MCF 10A (cell line): ENCODE measurements at places on chromosomes 12 and 14.

DNA sequence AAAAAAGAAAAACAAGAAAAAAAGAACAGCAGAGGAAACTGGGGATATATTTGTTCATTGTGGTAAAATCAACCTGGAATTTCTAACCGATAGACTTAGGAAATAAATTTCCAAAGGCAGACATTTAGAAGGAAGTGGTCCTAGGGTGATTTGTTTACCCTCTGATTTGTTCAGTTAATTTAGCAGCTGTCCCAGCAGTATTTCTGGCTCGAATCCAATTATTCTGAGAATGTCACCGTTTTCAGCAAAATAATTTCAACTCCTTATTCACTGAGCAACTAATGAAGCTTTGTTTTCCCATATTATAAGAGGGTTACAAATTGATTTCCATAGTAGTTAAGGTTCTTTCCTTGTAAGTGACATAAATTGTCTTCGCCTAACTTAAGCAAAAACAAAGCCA, 285.2 kb upstream of the SYT10 start:
- no peak for DNase-seq
- H3K36me3 ChIP-seq: no peaks in the 10 kb centered on the region
- no peak overlapping the region for H3K4me3 ChIP-seq
- H3K27me3 ChIP-seq: no peaks in the 10 kb centered on the region

- H3K27me3 ChIP-seq: no peaks in the 10 kb centered on the region
- no peak overlapping the region for H3K27ac ChIP-seq
- H3K4me3 ChIP-seq: no peak overlapping the region
- H3K36me3 ChIP-seq: no peaks in the 10 kb centered on the region
- no peak for DNase-seq
Measured at GRCh38 chr14:89228921-89229639, 188.0 kb downstream of the FOXN3 start.

- no peaks in the 10 kb centered on the region for H3K27me3 ChIP-seq
- DNase-seq: peak; percentile 18
Measured at GRCh38 chr12:119695034-119695433, 27.1 kb downstream of the PRKAB1 start.

DNA sequence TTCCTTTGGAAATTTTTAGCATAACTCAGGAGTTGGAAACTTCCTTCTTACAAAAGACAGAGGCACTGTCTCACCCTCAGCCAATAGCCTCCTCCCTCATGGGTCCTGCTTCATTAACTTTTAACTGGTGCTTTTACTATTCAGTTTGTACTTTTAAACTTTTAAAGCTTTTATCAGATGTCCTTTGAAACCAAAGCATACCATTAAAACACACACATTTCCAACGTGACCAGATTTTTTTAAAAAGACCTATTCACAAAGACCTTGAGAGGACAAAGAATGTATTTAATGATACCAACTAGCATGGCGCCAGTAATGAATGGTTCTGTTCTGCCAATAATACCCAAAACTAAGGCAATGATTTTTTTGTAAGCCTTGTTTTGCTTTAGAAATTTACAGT, 173.6 kb upstream of the EEA1 start:
- DNase-seq: no peak
- H3K4me1 ChIP-seq: no peaks in the 10 kb centered on the region
- no peaks in the 10 kb centered on the region for H3K36me3 ChIP-seq
- no peak overlapping the region for H3K27ac ChIP-seq
- H3K4me3 ChIP-seq: no peak overlapping the region
- H3K27me3 ChIP-seq: no peaks in the 10 kb centered on the region

GRCh38 chr12:49843411-49843810, 505 bp upstream of the BCDIN3D start:
- H3K4me1 ChIP-seq: peaks cover 13% of the 10 kb centered on the region
- H3K36me3 ChIP-seq: peaks cover 3% of the 10 kb centered on the region
- DNase-seq: no peak
- H3K27me3 ChIP-seq: peaks cover 4% of the 10 kb centered on the region

DNA sequence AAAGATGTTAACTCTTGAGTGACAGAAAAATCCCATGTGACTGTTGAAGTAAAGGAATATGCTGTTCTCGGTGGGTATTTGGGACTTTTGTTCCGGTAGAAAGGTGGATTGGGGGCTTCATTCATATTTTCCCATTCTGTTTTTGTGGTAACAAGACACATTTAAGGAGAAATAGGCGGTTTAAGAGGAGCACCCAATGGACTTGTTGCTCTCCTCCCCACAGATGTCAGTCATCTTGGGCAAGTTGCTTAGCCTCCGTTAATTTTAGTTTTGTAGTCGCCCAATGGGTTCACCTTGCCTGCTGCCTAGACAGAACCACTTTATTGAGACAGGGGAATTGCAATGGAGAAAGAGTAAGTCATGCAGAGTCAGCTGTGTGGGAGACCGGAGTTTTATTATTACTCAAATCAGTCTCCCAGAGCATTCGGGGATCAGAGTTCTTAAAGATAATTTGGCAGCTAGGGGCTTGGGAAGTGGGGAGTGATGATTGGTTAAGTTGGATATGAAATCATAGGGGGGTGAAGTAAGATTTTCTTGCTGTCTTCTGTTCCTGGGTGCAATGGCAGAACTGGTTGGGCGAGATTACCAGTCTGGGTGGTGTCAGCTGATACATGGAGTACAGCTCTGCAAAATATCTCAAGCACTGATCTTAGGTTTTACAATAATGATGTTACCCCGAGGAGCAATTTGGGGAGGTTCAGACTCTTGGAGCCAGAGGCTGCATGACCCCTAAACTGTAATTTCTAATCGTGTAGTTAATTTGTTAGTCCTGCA, 50.3 kb downstream of the SLC38A1 start:
- no peak for DNase-seq
- peaks cover 76% of the 10 kb centered on the region for H3K36me3 ChIP-seq
- H3K27ac ChIP-seq: peak overlapping the region; percentile 40
- H3K4me3 ChIP-seq: no peak overlapping the region

DNA sequence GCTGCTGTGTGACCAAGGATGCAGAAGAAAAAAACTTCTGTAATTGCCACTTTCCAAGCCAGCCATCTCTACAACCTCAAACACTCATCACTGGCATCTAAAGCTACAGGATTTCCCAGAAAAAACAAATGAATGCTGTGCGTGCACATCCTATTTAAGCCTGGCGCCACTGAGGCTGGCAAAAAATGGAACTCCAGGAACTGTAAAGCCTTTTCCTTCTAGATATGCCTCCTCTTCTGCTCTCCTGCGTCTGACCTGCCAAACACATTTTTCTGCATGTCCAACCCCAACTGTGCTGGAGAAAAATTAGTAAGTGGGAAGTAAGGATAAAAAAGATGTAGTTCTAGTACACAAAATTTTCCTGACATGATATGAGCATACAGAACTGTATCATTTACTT, 184.9 kb downstream of the ITPR2 start:
- DNase-seq: no peak
- peaks cover 6% of the 10 kb centered on the region for H3K36me3 ChIP-seq
- no peaks in the 10 kb centered on the region for H3K27me3 ChIP-seq

DNA sequence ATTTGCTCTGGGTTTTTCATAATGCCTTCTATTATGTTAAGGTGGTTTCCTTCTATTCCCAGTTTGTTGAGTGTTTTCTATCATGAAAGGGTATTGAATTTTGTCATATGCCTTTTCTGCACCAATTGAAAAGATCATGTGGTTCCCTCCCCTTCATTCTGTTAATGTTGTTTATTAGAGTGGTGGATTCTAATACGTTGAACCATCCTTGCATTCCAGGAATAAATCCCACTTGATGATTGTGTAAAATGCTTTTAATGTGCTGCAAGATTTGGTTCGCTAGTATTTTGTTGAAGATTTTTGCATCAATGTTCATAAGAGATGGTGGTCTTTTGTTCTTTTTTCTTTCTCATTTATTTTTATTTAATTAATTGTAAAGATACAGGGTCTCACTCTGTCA, 55.2 kb downstream of the ATP23 start:
- H3K27ac ChIP-seq: no peak overlapping the region
- H3K27me3 ChIP-seq: no peaks in the 10 kb centered on the region
- no peak overlapping the region for H3K4me3 ChIP-seq
- no peaks in the 10 kb centered on the region for H3K36me3 ChIP-seq
- no peak for DNase-seq

- no peaks in the 10 kb centered on the region for H3K27me3 ChIP-seq
- DNase-seq: no peak
- no peak overlapping the region for H3K27ac ChIP-seq
- no peak overlapping the region for H3K4me3 ChIP-seq
- peaks cover 6% of the 10 kb centered on the region for H3K4me1 ChIP-seq
- H3K36me3 ChIP-seq: no peaks in the 10 kb centered on the region
Measured at GRCh38 chr14:38546932-38547551, 291.1 kb upstream of the CLEC14A start.

DNA sequence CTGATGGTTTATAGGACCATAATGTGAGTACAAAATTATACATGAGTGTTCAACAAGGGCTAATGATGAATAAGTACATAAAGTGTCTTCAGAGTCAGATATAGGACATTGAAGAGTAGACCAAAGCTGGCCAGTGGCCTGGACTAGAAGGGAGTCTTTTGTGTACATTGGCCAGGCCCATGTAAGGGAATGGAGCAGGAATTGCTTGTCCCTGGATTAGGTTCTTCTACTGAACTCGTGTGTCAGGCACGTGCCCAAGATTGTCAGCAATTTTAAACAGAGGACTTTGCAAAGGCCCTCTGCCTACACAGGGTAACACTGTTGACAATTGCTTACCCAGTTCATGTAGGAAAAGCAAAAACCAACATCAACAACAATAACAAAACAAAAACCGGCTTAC, 196.0 kb upstream of the SEL1L start:
- no peak for DNase-seq
- no peak overlapping the region for H3K4me3 ChIP-seq
- H3K27me3 ChIP-seq: no peaks in the 10 kb centered on the region
- no peaks in the 10 kb centered on the region for H3K36me3 ChIP-seq
- peaks cover 11% of the 10 kb centered on the region for H3K4me1 ChIP-seq

DNA sequence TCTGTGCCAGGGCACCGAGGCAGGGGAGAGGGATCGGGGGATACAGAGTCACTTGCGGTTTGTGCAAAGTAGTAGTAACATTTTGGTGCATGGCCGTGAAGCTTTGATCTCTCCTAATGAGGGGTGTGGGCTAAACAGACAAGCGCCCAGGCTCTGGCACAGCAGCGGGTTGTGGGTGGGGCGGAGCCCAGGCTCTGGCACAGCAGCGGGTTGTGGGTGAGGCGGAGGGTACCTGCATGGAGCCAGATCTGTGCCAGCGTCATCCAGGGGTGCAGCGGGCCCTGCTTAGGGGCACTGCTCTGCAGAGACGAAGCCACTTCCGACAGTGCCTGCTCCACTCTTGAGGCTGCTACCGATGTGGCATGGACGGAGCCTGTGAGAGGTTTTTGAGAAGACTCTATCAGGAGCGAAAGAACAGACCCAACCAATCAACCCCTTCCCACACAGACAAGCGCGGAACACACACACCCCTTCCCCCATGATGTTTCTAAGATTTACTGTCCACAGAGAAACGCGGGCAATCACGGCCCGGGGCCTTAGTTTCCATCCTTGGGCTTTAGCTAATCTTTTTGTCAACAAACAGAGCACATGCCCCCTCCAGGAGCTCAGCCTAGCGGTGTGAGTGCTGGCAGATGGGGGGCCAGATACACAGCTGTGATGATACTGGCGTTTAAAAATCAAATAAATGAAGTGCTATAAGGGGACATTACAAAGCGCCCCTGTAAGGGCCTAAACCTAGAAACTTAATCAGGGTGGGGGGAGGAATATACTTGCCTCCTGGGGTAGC, 196.6 kb downstream of the CALM1 start:
- no peak for DNase-seq
- no peak overlapping the region for H3K4me3 ChIP-seq
- no peaks in the 10 kb centered on the region for H3K4me1 ChIP-seq
- no peak overlapping the region for H3K27ac ChIP-seq

DNA sequence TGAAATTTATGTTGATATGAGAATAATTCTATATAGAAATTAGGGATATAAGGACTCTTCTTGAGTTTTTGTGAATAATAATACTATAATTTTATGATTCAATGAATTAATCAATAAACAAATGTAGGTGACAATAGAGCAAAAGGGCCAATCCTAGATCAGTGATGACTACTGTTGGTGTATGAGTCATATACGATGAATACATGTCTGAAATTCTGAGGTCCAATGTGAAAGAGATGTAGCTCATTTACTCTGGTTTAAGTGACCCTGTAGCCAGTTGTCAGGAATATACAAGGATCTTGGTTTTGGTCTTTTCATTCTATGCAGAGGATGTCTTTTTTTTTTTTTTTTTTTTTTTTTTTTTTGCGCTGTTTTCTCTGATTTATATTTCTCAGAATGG, 72.1 kb upstream of the RTL1 start:
- H3K27ac ChIP-seq: no peak overlapping the region
- H3K4me3 ChIP-seq: no peak overlapping the region
- no peak for DNase-seq
- H3K36me3 ChIP-seq: no peaks in the 10 kb centered on the region

DNA sequence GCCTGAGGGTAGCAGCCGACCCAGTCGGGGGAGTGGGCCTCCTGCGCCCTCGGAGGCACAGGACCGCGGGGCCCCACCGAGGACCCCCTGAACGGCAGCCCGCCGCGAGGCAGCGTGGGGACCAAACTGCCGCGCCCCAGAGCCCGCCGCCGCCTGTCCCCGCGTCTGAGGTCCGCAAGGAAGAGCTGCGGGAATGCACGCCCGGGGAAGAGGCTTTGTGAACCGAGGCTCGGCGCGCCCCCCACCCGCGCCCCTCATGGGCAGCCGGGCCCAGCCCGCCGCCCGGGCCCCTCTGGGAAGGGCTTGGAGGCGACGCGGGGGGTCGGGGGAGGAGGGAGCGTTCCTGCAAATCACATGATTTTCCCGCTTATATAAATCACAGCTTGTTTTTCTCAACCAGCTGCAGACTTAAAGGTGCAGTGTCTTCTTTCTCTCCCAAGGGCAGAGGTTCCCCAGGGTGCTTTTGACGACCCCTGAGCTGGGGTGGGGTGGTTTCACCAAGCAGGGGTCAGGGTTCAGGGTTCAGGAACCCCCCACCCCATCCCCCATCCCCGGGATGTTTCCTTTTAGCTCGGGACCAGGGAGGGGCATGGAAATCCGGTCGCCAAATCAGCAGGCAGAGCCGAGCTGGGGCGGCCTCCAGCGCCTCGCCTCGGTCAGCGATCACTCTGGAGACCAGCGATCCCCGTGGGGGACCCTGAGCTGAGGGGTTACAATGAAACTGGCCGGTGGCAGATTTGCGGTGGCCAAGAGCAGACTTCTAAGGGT, 44.7 kb upstream of the ATP23 start:
- H3K27me3 ChIP-seq: no peaks in the 10 kb centered on the region
- DNase-seq: peak; percentile 49
- peak overlapping the region; percentile 76 for H3K4me3 ChIP-seq
- H3K4me1 ChIP-seq: peaks cover 54% of the 10 kb centered on the region
- H3K36me3 ChIP-seq: peaks cover 4% of the 10 kb centered on the region

- H3K4me3 ChIP-seq: peak overlapping the region; percentile 78
- H3K36me3 ChIP-seq: peaks cover 18% of the 10 kb centered on the region
- peak; percentile 41 for DNase-seq
- peaks cover 11% of the 10 kb centered on the region for H3K4me1 ChIP-seq
- no peak overlapping the region for H3K27ac ChIP-seq
- no peaks in the 10 kb centered on the region for H3K27me3 ChIP-seq
Measured at GRCh38 chr12:121297435-121297991, 1.0 kb upstream of the CAMKK2 start.
